ENCODE measurements at places on chromosomes 4 and X.

- DNase-seq: no peak
These were observed 32.2 kb upstream of the GATB start for GRCh38 chr4:151792995-151793394.

DNA sequence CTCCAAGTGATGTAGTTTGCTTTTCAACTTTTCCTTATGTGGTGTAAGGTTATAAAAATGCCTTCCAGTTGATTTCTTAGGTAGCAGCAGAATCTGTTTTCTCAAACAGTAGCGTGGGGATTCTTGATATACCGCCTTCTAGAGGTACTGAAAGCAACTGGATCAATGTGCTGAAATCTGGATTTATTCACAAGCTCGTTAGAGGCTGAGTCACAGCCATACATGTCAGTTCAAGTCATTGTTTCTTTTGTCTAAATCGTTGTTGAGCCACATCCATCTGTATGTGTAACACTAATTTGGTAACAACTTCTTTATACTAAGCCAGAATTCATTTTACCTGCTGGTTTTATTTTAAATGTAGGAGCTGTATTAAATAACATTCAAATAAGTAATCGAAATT is 200.0 kb upstream of the MAD2L1 start:
- no peak for DNase-seq

DNA sequence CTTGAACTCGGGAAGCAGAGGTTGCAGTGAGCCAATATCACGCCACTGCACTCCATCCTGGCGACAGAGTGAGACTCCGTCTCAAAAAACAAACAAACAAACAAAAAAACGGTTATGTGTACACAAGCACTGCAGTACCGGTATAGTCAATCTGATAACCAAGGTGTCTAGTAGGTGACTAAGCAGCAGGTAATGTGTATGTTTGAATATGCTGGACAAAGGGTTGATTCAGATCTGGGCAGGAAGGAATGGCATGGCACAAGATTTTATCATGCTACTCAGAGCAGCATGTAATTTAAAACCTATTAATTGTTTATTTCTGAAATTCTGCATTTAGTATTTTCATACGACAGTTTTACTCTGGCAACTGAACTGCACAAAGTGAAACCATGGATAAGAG is 41.7 kb downstream of the MAGEC1 start:
- no peak for DNase-seq

DNA sequence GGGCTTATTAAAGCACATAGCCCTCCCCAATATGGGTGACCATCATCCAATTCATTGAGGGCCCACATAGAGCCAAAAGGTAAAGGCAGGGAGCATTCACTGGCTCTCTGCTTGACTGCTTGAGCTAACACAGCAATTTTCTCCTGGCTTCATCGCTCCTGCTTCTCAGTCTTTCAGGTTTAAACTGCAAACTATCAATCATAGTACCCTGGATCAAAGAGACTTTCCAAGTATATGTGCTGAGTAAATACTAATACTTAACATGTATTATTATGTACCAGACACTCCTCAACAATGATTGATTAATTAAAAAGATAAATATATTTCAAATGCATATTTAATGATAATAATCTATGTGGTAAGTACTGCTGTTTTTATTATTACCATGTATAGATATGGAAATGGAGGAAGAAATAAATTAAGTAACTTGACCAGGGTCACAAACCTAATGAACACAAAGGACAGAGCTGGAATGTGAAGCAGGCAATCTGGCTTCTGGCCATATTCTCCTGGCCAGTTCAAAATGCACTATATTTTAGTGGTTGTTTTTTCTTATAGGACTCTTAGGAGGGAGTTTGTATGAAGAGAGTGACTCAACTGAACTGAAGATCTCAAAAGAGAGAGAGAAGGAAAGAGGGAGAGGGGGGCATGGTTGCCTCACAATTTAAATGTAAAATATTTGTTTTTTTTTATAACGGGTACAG is 1197.3 kb downstream of the TECRL start:
- peak; percentile 63 for DNase-seq

DNA sequence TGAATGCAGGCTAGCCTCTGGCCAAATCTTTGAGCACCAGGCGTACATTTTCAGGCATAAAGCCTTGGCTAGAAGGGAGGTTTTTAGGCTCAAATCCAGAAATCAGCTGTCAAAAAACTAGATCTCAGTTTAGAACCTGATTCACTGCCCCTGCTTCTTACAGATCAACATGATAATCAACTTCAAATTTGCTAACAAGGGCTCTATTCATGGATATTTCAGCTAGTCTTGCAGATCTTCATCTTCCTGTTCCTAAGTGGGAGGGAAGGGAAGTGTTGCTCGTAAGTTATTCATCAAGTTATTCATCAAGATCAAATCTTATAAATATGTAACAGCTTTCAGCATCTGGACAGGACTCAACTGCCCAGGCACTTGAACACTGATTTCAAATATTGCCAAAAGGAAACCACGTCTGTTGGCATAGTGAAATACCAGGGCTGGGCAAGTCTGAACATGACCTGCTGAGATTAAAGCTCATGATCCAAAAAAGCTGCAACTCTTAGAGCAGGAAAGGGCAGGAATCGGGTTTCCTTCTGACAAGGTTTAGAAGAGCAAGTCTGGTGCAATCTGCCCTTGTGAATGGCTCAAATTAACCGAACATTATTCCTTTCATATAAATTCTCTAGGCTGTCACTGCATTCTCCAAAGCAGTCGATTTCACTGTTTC is 200.3 kb downstream of the PDGFC start:
- peak; percentile 91 for DNase-seq

GRCh38 chrX:1754077-1754476 is 139.2 kb downstream of the ASMT start:
- no peak for DNase-seq

GRCh38 chr4:183469936-183470335 is 25.5 kb downstream of the CDKN2AIP start:
- DNase-seq: no peak

- DNase-seq: no peak
These were observed 9.2 kb downstream of the CTSO start for GRCh38 chr4:155944516-155944915.

GRCh38 chr4:168440442-168441264 is 39.6 kb downstream of the DDX60L start:
- no peak for DNase-seq

DNA sequence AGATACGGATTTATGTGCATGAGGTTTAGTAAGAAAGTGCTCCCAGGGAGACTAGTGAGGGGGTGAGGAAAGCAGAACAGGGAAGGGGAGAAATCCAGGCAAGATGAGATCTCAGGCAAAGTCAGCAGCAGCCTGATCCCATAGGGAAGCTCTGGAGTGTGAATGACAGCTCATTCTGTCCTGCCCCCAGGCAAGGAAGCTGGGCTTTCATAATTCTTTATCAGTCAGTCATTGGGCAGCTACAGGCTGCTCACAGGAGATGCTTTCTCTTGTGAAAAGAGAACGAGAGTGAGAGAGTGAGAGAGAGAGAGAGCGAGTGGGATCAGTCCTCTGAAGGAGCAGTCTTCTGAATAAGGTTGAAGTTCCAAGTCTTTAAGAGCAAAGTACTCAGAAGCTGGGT is 48.1 kb downstream of the SRPX start:
- no peak for DNase-seq

- no peak for DNase-seq
These were observed 113.0 kb downstream of the PRDM5 start for GRCh38 chr4:120809518-120809917.
